ENCODE measurements at places on chromosomes 3 and 15.
A peak's percentile ranks its signal among the peaks of the same experiment; 100 is the strongest.

DNA sequence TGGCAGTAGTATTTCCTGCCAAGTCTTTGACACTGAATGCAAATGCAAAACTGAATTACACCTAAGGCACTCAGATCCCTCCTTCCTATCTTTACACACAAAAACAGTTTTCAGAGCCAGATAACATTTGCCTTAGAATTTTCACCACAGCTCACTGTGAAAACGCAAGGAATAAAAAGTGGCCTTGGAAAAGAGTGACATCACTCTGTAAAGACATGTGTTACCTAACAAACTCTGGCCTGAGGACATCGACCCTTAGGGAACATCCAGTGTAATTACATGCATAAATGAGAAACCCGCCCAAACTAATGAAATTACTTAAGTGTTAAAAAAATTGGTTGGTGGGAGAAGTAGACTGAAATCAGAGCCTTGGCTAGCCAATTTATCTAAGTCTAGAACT is 88.9 kb downstream of the PLOD2 start:
- DNase-seq, result no peak

- DNase-seq, result no peak
Observed at GRCh38 chr3:40328374-40328773, 18.9 kb downstream of the EIF1B start.

DNA sequence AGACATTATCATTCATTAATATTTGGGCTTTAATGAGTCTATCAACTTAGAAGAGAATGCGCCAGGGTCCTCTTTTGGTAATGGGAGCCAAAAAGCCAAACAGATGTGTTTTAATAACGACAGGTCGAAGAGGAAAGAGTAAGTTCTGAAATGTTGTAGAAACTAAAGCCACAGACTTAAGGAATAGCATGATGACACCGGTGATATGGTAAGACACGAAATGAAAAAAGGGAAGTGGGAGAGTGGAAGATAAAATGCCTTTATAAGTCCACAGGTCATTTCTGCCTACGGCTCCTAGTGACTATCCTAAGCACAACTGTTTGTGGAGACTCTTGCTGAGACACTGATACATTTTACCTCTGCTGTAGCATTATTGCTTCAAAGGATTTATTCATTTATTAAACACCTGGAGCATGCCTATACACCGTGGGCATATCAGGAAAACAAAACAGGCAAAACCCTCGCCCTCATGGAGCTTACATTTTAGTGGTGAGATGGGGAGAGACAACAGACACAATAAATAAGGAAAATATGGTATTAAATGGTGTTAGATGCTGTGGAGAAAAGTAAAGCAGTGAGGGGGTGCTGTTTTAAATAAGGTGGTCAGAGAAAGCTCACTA is 11.7 kb upstream of the CD47 start:
- DNase-seq, result no peak

- no peak for DNase-seq
Observed at GRCh38 chr3:126676919-126677705, 22.2 kb upstream of the TXNRD3 start.

DNA sequence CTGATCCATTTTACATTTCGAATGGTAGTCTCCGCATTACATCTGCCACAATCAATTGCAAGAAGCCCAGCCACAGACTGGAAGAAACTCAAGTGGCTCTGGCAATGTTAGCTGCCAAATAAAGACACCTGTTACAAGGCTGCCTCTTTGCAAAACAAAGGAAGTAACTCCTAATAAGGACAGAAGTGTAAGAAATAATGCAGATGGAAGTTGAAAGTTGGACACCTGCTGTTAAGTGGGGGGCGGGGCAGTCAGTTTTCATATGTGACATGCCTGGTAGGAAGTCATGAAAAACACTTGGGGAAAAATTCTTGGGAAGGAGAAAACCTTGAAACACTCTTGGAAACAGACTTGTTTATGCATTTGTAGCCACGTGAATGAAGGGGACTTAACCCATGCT is 54.1 kb upstream of the ATP2C1 start:
- DNase-seq, result no peak

GRCh38 chr15:40844696-40845030 is 815 bp downstream of the SPINT1 start:
- no peak for DNase-seq

- no peak for DNase-seq
Observed at GRCh38 chr3:44363591-44363990, 25.0 kb downstream of the TCAIM start.

DNA sequence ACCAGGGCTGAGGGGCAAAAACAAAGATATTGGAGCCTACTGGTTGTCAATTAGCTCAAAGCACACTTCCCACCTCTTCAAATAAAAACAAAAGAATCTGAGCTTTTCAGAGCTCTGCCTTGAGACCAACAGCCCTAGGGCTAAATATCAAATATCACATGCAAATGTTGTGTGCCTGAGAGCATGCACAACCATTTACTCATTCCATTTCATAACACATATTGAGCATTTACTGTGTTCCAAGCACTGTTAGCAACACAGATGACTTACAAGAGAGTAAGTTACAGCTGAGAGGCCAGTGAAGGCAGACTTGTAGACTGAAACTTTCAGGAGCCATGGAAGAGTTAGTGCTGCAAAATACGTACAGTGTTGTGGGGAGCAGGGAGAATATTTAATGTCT is 222.4 kb downstream of the CPNE4 start:
- no peak for DNase-seq

DNA sequence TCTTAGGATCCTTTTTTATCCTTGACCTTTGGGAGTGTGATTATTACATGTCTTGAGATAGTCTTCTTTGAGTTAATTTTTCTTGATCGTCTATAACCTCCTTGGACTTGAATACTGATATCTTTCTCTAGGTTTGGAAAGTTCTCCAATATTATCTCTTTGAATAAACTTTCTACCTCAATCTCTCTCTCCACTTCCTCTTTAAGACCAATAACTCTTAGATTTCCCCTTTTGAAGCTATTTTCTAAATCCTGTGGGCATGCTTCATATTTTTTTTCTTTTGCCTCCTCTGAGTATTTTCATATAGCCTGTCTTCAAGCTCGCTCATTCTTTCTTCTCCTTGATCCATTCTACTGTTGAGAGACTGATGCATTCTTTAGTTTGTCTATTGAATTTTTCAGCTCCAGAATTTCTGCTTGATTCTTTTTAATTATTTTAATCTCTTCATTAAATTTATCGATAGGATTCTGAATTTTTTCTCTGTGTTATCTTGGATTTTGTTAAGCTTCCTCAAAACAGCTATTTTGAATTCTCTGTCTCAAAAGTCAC is 12.1 kb downstream of the USF3 start:
- no peak for DNase-seq

- no peak for DNase-seq
Observed at GRCh38 chr3:23664459-23664858, 141.3 kb upstream of the UBE2E1 start.

- DNase-seq, result peak; percentile 9
Observed at GRCh38 chr15:73346735-73347312, 21.9 kb downstream of the HCN4 start.

- DNase-seq, result no peak
Observed at GRCh38 chr15:64763021-64763420, 12.4 kb downstream of the RBPMS2 start.

DNA sequence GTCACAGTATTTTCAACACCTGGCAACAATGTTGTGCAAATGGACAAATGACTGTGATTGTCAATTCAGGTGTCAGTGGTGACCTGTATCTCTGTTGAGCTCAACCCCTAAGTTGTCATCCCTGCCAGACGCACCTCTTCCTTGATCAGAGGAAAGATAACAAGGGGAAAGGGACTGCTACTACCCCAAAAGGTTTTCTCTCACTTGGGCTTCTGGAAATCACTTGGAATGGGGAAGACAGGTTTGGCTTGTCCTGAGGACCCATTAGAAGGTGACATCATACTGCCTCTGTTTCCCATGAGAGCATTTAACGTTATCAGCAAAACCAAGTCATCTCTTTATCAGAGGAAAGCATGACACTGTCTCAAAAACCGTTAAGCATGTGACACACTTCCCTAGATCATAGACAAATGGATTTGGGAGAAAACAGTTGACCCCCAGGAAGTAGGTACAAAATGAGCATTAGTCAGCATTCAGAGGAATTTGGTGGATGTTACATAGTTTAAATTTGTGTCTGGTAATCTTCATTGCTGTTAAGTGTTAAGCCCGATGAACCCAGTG is 769.5 kb downstream of the GRM7 start:
- no peak for DNase-seq

DNA sequence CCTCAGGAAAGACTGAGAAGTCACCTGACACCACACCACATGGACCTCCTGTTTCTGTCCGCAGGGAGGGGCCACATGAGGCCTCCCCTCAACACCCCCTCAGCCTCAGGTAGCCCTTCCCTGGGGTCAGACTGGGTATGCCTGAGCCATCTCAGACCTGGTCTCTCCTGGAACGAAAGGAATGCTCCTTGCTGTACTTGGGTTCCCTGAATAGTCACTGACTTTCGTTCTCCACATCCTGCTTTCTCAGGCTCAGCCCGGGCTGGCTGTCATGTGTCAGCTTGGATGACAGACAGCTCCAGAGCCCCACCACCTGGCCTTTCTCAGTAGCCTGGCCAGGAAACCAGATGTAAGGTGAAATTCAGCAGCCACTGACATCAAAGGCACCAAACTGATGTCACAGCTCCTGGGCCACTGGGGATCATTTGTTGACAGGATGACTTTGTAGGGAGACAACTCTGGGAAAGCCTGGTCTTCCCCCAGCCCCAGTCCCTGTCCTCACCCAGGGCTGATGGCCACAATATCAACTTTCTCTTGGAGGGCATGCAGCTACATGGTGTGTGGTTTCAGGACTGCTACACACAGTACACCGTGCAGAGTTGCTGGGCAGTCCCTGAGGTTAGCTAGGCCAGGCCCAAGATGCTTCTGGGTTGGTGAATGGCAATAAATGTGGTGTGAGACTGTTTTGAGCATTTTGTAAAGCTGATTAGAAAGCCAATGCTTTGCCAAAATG is 141.4 kb upstream of the MRPS22 start:
- DNase-seq, result no peak

GRCh38 chr3:77506384-77506783 is 466.5 kb downstream of the ROBO2 start:
- no peak for DNase-seq

GRCh38 chr3:39338201-39338600 is 8.7 kb downstream of the CCR8 start:
- no peak for DNase-seq

DNA sequence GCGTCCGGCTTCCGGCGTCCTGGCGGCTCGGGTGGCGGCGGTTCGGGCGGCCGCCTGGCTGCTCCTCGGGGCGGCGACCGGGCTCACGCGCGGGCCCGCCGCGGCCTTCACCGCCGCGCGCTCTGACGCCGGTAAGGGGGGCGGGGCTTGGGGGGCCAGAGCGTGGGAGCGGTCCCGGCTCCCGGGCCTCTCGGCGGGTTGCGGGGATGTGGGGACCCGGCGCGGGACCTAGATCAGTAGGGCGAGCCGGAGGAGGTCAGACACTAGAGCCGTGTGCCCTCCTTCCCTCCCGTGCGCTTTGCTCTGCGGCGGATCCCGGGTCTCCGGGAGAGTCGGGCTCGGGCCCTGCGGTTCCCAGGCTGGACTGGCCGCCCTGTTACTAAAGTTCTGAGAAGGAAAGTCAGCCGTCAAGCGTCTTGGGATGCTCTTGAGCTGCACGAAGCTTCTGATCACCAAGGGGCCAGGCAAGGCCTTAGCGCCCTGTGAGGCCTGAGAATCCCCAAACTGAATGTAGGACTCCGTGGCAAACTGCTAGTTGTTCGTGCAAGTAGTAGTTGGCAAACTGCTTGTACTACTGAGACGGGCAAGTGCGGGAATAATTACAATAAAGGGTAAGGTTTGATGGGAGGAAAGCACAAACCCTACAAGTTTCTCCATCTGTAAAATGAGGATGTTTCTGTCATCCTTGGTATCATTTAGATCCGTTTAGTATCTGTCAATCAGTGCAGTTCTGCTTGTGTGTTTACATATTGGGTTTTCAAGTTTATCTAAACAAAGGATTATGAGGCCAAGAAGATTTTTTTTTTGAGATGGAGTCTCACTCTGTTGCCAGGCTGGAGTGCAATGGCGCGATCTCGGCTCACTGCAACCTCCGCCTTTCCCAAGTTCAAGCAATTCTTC is 587 bp downstream of the PIGX start:
- peak; percentile 61 for DNase-seq

GRCh38 chr15:91209318-91209717 is 109.3 kb downstream of the SV2B start:
- DNase-seq, result no peak

GRCh38 chr3:133717424-133717823 is 28.8 kb upstream of the TF start:
- DNase-seq, result no peak

- no peak for DNase-seq
Observed at GRCh38 chr3:173463250-173463649, 65.7 kb downstream of the NLGN1 start.

DNA sequence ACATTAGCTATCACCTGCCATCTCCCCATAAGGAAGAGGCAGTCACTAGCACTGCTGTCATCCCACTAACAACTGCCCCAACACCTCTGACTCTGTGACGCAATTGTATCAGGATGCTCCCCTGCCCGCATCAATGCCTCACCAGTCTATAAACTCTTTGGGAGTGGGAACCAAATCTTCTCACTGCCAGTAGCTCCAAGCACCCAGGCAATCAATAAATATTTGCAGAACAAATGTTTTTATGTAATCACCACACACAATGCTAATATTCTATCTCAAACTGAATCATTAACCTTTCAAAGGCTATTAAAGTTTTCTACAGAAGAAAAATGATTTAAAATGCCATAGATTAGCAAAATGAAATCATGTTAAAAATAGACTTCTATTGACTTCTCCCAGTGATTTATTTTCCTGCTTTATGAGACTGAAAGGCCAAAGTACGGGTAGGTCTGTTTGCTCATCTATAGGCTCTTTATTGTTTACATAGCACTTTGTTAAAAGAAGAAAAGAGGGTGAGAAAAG is 131.3 kb downstream of the PLD1 start:
- DNase-seq, result no peak

DNA sequence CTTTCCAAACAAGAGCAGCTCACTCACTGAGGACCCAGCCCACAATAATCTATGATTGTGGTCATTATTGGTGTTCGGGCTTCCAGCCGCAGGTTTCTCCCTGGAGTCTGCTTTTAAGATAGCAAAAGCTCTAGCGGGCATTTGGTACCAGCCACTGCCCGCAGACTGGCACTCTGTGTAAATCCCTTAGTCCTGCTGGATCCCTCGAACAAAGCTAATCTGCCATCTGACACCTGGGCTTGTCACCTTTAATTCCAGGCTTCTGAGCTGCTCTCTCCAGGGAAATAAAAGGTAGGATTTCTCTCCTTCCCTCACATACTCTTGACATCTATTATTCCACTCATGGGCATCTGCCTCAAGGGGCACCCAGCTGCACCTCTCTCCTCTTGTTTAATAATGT is 158.7 kb downstream of the PDCD6IP start:
- DNase-seq, result no peak

All from effector memory CD4-positive, alpha-beta T cell (primary cell).